Gastroesophageal sphincter (tissue), 4 donors: ENCODE measurements at places on chromosomes 3 and 15. TPM values are rescaled to one million over a fixed set of nuclear protein-coding genes. Genes with fewer than 3 reads are reported as not detected.

DNA sequence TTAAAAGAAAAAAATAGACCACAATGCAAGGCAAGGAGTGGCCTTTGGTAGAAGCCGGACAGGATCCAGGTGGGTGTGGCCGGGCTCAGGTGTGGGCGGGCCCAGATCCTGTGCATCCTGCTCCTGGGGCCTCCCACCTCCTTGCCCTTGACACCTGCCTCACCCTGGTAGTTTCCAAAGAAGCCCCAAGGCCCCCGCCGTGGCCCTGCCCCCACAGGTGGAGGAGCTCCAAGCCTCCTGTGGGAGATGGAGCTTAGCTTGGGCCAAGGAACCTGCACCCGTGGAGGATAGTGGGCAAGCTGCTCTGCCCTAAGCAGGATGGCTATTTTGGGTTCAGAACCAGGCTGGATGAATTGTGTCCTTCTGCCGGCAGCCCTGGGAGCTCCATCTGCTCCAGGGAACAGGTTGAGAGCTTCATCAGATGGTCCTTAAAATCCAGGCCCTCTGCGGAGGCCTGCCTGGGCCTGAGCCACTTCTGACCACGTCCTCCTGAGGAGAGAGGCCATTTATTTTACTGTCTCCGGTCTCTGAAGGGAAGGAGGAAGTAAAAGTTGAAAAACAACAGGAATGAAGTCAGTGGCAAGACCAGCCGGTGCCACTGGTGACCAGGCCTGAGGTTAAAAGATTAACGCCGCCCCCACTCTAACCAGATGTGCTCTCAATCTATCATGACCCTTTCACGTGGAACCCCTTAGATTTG, 53.9 kb upstream of the KLF13 start:
- no peak for ATAC-seq

GRCh38 chr3:65899226-65899625, 139.5 kb downstream of the MAGI1 start:
- ATAC-seq: no peak

DNA sequence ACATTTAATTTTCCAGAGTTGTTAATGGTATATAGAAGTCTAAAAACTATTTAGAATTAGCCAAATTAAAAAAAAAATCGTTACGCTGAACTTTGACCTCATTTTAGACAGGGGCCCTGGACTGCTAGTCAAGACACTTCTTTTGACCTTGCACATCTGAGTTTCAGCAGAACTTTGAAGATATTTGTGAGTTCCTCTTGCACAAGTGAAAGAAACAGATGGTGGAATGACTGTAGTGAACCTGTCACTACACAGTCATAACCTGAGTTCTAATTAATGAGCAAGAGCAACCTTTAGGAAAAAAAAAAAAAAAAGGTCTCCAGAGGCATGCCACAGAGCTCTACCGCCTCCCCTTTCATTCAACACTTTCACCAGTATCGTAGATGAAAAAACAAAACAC, 5.3 kb downstream of the MYO5C start:
- no peak for ATAC-seq

GRCh38 chr3:99678023-99678422, 39.6 kb downstream of the COL8A1 start:
- peak; percentile 87 for ATAC-seq

The KIF15 gene
- total RNA-seq: 0.72 TPM

The ABHD6 gene
- total RNA-seq: 6.5 TPM

- no peak for ATAC-seq
These were observed 844.7 kb downstream of the MCTP2 start for GRCh38 chr15:95075792-95076677.

DNA sequence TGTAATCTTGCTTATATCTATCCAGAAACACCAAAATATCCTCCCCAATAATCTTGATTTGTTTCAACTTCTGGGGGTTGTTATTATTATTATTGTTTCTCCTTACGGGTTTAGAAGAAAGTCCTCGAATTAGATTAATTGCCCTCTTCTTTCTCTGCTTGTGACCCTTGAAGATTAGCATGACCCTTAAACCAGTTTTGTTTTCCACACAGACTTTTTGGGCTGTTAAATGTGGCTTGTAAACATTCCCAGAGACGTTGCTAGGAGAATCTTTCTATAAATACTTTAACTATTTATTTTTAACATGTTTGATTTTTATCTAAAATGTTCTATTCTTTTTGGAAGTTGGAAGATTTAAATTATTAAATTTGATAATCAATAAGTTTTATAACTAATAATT, 4.3 kb upstream of the SUCNR1 start:
- no peak for ATAC-seq

GRCh38 chr3:129187857-129188256, 4.2 kb upstream of the CNBP start:
- ATAC-seq: no peak

DNA sequence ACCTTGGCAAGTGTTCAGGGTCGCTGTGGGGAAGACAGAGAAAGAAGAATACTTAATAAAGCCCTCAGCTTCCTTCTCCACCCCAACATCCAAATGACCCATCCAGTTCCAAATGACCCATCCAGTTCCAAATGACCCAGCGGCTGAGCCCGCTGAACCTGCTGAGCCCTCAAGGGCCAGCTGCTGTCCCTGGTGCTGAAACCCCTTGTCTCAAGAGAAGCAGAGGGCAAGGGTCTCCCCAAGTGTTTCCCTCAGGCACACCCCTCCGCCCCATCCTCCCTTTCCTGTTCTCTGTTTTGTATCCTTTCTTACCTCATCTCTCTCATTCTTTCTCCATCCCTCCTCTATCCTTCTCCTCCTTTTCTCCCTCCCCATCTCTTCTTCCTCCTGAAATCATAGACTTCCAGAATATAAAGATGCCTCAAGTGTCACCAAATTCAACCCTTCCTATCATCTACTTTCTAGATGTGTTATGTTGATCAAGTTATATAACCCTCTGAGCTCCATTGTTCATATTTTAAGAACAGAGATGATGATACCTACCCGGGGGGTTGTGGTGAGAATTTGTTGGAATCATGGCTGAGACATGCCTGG, 29.0 kb downstream of the CCDC33 start:
- no peak for ATAC-seq

DNA sequence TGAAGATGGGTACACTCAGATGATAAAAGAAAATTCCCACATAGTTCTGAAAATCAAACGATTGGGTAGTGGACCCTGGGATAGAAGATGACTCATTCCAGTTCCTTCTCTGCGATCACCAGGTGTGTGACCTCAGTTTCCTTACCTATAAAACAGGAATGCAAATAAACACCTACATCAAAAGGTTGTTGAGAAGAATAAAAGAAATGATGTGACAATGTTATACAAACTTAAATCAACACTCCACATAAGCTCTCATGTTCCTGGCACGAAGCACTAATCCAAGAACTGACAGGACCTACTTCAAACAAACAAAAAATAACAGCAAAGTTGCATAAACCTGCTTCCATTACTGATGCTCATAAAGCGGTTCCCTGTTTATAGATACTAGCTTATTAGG, 69.2 kb downstream of the RORA start:
- ATAC-seq: no peak

The DUSP7 gene
- total RNA-seq: 16.0 TPM

- ATAC-seq: no peak
These were observed 14.6 kb downstream of the PSMD6 start for GRCh38 chr3:64008487-64009351.

The ZNF774 gene
- 0.78 TPM for total RNA-seq

The ATP6V1A gene
- 25.5 TPM for total RNA-seq

The COL7A1 gene
- 3.9 TPM for total RNA-seq

- no peak for ATAC-seq
These were observed 84.3 kb upstream of the TNFSF10 start for GRCh38 chr3:172607305-172608121.

DNA sequence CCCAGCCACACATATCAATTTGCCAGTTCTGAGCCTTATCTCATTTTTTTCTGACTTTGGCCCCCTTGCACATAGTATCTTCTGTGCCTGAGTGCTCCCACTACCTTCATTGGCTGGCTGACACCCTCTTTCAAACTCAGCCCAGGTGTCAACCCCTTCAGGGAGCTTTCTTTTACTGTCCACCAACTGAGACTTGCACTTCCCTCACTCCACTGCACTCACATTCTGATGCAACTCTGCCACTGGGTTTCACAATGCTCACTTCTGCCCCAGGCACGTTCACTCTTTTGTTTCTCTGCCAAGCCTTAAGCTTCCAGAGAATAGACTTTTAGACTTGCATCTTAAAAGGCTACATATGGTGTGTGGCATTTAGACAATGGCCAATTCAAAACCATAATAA, 101.5 kb upstream of the CBLB start:
- no peak for ATAC-seq

The ONECUT1 gene
- total RNA-seq: not detected

- ATAC-seq: no peak
These were observed 77.3 kb downstream of the CNTN3 start for GRCh38 chr3:74537164-74537563.

GRCh38 chr15:45871121-45871855, 236.5 kb downstream of the SQOR start:
- no peak for ATAC-seq

DNA sequence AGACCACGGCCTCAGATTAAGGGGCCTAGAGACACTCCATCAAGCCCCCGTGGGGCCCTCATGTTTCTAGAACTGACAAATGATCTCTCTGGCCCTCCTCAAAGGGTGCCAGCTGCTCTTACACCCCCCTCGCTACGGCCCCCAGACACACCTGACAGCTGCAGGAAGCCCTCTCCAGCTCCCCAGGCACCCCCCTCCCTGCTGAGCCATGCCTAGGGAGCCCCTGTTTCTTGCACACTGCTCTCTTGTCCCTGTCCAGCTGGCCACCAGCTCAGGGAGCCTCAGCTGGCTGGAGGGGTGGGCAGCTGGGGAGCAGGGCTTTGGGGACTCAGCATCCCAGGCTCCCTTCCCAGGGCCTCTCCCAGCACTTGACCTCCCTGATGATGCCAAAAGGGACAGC, 14.8 kb downstream of the TNK2 start:
- ATAC-seq: no peak

DNA sequence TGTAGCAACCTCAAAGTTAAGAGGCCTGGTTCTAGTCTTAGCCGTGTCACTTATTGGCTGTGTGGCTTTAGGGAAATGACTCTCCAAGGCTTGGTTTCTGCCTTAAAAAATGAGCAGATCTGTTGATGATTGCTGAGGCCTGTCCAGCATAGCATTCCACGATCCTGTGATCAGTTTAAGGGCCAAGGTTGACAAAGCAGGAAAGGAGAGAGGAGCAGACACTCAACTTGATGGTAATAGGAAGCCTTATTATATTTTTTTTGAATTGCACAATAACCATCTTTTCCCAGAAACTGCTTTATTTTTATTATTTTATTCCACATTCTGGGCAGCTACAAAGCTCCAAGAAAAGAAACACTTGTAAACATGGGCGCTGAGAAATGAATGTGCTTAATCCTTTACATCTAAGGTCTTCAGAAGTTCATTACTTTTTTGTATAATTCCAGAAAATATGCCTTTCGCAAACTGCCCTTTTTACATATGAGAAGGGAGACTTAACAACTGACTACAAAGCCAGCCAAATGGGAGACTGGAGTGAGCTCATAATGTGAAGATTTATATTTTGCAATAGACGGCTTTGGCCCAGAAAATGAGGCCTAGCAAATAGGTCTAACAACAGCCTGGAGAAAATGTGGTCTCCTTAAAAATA, 241.0 kb downstream of the ATP8B4 start:
- ATAC-seq: peak; percentile 91

GRCh38 chr3:23629181-23629894, 176.4 kb upstream of the UBE2E1 start:
- no peak for ATAC-seq

- no peak for ATAC-seq
These were observed 65.3 kb downstream of the LRTM1 start for GRCh38 chr3:54862526-54862925.

- peak; percentile 90 for ATAC-seq
These were observed 40.4 kb upstream of the ACKR4 start for GRCh38 chr3:132556508-132557159.

The CSK gene
- 23.1 TPM for total RNA-seq

GRCh38 chr3:61828184-61828874, 267.0 kb downstream of the PTPRG start:
- no peak for ATAC-seq

DNA sequence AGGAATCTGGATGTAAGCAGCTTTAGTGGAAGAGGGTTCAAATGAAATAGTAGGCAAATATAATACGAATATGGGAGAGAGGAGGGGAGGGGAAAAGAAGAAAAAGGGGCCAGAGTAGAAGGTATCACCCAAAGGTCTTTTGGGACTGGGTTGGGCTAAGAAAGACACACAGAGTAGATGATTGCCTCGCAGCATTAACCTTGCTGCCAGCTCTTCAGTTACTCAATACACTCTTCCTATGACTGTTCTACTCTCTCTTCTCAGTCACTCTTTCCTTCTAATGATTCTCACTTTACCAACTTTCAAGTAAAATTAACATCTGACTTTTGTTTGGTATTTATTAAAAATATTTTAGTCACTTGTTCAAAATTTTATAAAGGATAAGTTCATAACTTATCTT, 52.8 kb downstream of the CLASP2 start:
- ATAC-seq: no peak

DNA sequence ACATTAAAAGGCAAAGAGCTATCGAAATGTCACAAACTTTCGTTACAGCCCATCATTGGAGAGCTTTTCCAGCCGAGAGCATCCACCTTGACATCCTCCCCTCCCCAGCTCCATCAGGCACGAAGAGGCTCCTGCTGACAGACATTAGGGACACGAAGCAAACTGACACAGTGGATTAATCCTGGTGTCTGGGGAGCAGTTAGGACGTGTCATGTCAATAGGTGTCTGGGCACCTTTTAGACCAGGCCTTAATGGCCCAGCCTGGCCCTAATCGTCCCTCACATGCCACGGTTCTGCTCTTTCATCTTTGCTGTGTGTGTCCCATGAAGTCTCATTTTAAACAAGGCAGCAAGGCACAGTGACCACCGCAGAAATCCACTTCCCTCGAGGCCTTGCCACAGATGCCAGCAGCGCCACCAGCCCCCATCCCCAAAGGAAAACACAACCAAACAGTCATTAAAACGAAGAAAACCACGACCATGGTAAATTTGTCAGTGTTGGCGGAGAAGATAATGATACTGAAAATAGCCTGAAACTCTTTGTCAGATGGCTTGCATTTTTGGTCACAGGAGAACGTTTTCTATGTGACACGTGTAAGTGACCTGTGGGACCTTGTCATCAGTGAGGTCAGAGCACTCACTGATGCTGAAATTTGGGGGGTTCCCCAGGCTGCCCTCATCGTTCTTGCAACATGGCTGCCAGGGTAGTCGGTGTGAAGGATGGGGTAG, 16.3 kb upstream of the PCSK6 start:
- ATAC-seq: no peak

DNA sequence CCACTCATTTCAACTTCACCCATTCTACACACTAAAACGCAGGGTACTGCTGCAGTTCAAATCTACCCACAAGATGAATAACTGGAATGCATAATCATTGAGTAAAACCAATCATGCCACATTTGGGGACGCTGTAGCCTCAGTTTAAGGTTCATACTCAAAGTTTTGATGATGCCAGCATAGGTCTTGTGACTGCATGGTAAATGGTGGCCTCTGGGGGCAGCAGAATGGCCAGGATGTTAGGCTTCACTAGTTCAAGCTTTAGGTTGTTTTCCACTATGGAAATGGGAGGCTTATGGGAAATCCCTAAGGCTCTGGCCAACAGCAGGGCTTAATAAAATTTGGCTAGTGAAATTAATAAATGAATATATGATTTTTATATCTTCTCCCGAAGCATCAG, 104.3 kb upstream of the TSC22D2 start:
- no peak for ATAC-seq

- ATAC-seq: peak; percentile 54
These were observed 349 bp downstream of the PPIB start for GRCh38 chr15:64162478-64162868.

- ATAC-seq: peak; percentile 34
These were observed 400.4 kb upstream of the RARB start for GRCh38 chr3:25027650-25028049.

The C3orf22 gene
- not detected for total RNA-seq

GRCh38 chr15:52236013-52236412, 44.8 kb upstream of the GNB5 start:
- no peak for ATAC-seq
